ENCODE measurements at places on chromosomes 7 and 10.
A peak's percentile ranks its signal among the peaks of the same experiment; 100 is the strongest.

- no peak for DNase-seq
Observed at GRCh38 chr7:72222136-72222535, 190.0 kb downstream of the CALN1 start.

GRCh38 chr7:33497051-33497450, 367.7 kb downstream of the BBS9 start:
- no peak for DNase-seq

DNA sequence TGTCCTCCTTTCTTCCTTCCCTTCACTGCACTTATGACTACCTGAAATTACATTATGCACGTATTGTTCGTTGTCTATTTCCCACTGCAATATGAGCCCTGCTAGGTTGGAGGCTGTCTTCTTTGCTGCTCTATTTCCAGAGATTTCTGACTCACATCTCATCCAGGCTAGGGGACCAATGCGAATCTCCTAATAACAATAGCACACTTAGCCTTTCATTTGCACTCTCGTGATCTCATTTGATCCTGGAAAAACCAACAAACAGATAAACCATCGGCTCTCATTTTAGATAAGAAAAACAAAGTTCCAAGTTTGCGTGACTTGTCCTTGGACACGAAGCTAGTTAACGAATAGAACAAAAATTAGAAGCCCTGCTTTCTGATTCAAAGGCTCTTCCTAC, 1.4 kb downstream of the ZNF438 start:
- no peak for DNase-seq

DNA sequence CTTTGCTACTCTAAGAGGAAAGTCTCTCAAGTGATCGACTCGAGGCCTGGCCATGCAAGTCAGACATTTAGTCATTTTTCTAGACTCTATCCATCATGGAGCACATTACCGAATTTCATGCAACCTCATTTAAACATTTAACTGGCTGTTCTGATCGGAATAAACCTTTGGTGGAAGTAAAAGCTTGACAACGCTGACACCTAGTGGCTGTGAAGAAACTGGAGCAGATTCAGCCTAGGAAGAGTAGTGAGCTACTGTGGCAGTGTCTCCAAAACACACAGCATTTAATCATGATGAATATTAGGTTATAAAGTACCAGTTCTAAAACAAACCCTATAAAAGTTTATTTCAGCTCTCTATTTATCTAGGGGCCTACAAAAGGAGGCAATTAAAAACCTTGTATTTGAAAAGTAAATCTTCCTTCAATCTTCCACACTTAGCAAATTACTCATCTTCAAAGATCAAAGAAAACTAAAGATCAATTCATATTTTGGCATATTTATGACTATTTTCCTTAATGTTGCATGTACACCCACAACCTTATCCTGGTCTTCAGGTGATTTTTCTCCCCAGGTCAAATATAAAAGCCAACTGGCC, 175.0 kb downstream of the CTNNA3 start:
- peak; percentile 47 for DNase-seq

DNA sequence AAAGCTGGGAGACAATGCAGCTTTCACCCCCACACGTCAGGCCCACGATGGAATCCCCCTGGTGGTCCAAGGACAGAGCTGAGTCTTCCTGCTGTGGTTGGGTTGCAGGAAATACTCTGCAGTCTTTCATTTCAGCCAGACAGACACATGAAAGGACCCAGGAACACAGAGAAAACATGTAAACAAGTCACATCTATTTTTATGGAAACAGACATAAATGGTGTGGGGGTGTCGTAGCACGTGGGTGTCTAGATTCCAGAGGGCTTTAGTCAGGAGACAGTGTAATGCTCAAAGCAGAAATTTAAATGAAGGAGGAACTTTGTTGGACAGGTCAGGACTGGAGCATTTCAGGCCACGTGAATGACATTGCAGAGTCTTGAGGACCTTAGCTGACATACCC, 444.6 kb downstream of the SUGCT start:
- no peak for DNase-seq

DNA sequence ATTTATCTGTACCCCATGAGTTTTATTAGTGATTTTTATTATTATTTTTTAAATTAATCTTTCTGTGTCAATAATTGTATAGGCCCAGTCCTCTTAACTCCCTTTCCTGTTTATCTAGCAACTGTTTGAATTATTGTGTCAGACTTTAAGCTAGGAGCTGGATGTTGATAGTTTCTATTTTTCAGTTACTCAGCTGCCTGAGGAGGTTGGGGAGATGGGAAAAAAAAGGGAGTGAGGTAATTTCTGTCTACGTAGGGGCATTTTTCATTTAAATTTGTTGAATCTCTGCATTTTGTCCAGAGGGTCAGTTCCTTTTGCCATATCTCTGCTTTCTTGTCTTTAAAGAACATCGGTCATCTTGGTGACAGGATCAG, 5.0 kb upstream of the ZNF518A start:
- no peak for DNase-seq

- DNase-seq = no peak
Observed at GRCh38 chr7:115198143-115198542, 276.2 kb downstream of the MDFIC start.

DNA sequence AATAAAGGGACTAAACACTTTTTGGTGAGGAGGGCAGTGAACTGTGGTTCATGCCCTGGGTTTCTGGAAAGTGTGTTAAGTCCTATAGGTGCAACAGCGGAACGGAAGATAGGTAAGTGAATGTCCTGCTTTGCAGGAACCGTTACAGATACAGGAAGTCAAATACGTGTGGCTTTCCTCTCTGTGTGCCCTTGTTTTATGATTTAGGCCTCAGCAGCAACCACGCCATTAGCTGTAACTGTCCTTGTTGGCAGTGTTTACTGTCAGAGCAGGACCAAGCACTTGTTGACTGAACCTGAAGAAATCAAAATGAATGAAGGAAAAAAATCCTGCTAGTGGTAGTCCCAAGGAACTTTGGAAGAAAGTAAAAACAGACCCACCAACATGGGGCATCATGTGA, 150.3 kb downstream of the PIP4K2A start:
- DNase-seq = no peak

- no peak for DNase-seq
Observed at GRCh38 chr10:70518695-70519094, 40.1 kb downstream of the PALD1 start.

DNA sequence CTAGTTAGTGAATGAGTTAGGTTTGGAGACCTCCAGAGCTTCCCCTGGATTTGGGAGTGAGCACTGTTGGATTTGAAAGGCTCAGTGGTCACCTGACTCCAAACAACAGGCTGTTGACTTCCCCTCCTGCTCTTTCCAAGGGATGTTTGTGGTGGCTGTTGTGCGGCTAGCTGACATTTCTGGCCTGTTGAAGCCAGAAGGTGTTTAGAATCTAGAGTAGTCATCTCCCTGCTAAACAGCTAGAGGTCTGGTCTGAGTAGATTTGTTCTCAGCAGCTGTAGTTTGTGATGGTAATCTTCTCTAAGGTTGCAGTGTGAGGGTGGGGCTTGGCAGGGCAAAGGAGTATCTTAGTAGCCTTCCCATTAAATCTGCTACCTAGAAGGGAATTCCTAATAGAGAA, 30.1 kb downstream of the BPGM start:
- DNase-seq = no peak

- DNase-seq = no peak
Observed at GRCh38 chr7:132380059-132380458, 196.2 kb downstream of the PLXNA4 start.

DNA sequence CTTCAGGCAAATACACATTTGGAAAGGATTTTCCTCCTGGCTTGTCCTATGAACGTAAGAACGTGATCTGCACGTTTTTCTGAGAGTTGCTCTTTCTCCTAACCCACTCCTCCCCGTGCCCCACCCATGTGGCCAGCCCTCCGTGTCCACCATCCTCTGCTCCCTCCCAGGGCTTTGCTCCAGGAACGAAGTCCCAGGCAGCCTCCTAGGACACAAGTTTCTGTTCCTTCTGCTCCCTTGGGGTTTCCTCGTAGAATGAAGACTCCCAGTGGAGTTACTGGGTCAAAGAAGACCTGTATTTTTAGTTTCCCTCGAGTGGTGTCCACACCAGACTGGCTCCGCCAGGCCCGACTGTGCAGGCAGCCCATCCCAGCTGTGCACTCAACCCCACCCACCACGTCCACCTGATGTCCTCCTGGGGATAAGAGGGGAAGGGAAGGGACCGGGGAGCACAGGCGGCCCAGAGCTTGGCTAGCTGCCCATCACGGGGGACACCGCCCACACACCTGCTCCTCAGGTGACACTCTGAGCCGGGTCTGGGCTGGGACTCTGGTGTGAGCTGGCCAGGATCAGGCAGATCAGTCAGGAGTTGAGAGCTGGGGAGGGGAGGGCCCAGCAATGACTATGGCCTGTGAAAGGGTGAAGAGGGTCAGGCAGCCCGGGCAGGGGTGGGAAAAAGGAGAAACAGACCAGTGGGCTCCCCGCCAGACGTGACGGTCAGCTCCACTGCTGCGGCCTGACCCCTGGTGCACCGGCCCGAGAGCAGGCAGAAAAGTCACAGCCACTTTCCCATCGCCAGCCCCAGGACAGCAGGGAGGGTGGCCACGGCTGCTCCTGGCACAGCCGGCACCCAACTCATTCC, 54.3 kb upstream of the PPP2R2D start:
- no peak for DNase-seq

DNA sequence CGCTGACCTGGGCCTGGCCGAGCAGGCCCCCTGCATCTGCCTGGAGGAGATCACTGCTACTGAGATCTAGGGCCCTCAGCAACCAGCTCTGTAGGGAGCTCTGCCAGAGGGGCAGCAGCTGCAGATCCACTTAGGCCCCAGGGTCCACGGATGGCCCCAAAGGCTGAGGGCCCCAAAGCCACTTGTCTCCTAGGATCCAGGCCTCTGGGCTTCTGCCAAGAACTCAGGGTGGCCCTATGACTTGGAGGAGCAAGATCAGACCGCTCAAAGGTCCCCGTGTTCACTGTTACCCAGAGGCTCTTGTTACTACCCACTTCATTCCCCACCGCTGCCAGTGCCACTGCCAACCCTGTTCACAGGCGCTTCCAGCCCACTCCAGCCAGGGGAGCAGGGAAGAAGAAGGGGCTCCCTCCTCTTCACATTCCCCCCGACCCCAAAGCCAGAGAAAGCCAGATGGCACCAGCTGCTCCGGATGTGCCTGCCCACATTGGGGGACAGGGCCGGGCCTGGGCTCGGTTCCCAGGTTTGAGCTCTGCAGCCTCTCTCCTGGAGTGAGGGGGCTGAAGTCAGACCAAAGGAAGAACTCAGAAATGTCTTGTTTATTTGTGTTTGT, 7.6 kb downstream of the LZTS2 start:
- DNase-seq = peak; percentile 55

DNA sequence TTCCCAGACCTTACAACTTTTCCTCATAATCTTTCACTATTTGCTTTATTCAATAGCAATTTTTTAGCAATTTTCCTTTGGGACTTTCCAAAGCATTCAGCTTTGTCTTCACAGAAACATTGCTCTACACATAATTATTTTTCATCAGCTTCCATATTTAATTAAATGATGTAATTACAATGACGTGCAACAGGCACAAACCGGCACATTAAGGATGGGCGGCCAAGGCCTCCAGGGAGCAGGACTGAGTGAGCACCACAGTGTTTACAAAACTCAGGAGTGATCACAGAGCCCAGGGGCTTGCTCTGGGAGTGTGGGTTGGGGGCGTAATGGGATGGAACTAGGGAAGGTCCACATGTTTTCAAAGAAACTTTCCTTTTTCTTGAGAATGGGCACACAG, 69.8 kb downstream of the MAD1L1 start:
- no peak for DNase-seq

DNA sequence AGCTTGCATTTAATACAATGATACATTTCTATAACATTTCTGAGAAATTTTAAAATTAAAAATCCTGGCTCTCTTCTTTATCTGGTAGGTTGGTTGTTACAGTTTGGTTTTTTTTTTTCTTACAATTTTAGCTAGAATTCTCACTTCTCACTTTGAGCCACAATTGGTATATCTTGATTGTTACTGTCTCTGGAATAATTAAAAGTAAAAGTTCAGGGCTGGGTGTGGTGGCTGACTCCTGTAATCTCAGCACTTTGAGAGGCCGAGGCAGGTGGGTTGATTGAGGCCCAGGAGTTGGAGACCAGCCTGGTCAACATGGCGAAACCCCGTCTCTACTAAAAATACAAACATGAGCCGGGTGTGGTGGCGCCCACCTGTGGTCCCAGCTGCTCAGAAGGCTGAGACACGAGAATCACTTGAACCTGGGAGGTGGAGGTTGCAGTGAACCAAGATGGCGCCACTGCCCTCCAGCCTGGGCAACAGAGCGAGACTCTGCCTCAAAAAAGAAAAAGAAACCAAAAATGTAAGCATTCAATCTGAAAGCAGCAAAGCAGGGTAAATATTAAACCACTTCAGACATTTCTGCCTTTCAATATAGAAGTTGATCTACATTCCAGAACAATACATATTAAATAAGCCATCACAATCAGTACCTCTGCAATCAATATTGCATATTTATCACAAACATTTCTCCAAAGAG, 88.6 kb upstream of the PFKP start:
- DNase-seq = no peak

- DNase-seq = no peak
Observed at GRCh38 chr7:101218236-101219125, 516 bp downstream of the ZNHIT1 start.

DNA sequence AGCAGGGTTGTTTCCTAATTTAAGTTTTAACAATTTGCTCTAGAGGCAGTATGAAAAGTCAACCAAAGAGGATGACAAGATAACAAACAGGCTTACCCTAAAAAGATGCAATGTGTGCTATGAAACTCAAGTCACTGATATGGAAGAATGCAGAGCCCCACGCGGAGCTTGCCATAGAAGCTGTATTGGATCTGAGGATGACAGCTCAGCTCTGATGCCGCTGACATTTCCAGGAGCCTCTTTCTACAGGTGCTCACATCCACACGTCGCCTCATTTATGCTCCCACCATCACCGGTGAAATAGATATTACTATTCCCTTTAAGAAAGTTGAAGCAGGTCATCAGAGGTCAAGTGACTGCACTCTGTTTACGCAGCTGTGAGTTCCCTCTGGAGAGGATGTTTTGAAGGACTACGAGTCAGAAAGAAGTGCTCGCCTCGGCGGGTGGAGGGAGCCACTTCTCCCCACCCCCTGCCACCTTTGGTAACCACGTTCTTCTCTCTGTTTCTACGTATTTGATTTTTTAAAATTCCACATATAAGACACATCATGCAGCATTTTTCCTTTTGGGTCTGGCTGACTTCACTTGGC, 275.4 kb downstream of the GLRX3 start:
- no peak for DNase-seq

GRCh38 chr7:143451122-143451521, 7.9 kb downstream of the TAS2R60 start:
- DNase-seq = no peak

GRCh38 chr7:131111792-131112191, 215.9 kb upstream of the MKLN1 start:
- no peak for DNase-seq

GRCh38 chr10:102322914-102323313, 72.6 kb upstream of the NFKB2 start:
- no peak for DNase-seq

Data from nucleus accumbens (tissue), 56 donors.